ENCODE measurements at places on chromosomes 1 and 21.
A peak's percentile ranks its signal among the peaks of the same experiment; 100 is the strongest.

- peaks cover 18% of the 10 kb centered on the region for H3K27me3 ChIP-seq
- peaks cover 16% of the 10 kb centered on the region for H3K4me1 ChIP-seq
- no peak for DNase-seq
- no peaks in the 10 kb centered on the region for H3K36me3 ChIP-seq
- no peak overlapping the region for H3K27ac ChIP-seq
- H3K4me3 ChIP-seq: no peak overlapping the region
Measured at GRCh38 chr1:224619209-224619608, 3.1 kb downstream of the CNIH3 start.

DNA sequence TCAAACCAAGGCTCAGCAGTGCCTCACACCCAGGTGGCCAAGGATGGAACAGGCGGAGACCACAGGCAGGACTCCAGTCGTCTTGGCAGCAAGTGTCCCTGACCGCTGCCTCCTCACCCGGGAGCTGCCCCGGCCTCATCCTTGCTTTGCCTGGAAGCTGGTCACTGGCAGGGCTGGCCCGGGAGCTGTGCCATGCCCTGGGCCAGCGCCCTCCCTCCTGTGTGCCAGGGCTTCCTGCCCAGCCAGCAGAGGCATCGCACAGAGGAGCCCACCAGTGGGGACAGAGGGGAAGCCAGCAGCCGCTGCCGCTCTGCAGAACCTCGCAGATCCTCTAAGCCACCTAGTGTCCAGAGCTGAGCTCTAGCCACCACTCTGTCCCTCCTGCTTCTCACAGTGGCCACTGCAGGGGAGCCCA lies 7.8 kb downstream of the CASZ1 start:
- peaks cover 58% of the 10 kb centered on the region for H3K27me3 ChIP-seq
- H3K4me1 ChIP-seq: peaks cover under 1% of the 10 kb centered on the region
- DNase-seq: no peak

- no peak overlapping the region for H3K27ac ChIP-seq
- H3K4me3 ChIP-seq: no peak overlapping the region
- H3K27me3 ChIP-seq: no peaks in the 10 kb centered on the region
- DNase-seq: no peak
- H3K4me1 ChIP-seq: no peaks in the 10 kb centered on the region
- peaks cover 32% of the 10 kb centered on the region for H3K36me3 ChIP-seq
Measured at GRCh38 chr1:227749916-227750710, 14.9 kb downstream of the SNAP47 start.

- peaks cover 3% of the 10 kb centered on the region for H3K4me1 ChIP-seq
- DNase-seq: no peak
- no peak overlapping the region for H3K4me3 ChIP-seq
- no peak overlapping the region for H3K27ac ChIP-seq
- peaks cover 14% of the 10 kb centered on the region for H3K27me3 ChIP-seq
Measured at GRCh38 chr1:207999972-208000371, 89.0 kb upstream of the CD34 start.

GRCh38 chr1:230110971-230111370 lies 43.9 kb downstream of the GALNT2 start:
- H3K4me3 ChIP-seq: no peak overlapping the region
- no peaks in the 10 kb centered on the region for H3K4me1 ChIP-seq
- H3K27ac ChIP-seq: no peak overlapping the region
- H3K36me3 ChIP-seq: peaks cover 4% of the 10 kb centered on the region
- no peak for DNase-seq

GRCh38 chr1:209232197-209232596 lies 351.3 kb upstream of the CAMK1G start:
- no peaks in the 10 kb centered on the region for H3K4me1 ChIP-seq
- H3K27me3 ChIP-seq: peaks cover 11% of the 10 kb centered on the region
- no peak for DNase-seq

- DNase-seq: no peak
- no peak overlapping the region for H3K4me3 ChIP-seq
- H3K27ac ChIP-seq: no peak overlapping the region
- H3K27me3 ChIP-seq: no peaks in the 10 kb centered on the region
Measured at GRCh38 chr1:199804526-199804925, 223.0 kb upstream of the NR5A2 start.

DNA sequence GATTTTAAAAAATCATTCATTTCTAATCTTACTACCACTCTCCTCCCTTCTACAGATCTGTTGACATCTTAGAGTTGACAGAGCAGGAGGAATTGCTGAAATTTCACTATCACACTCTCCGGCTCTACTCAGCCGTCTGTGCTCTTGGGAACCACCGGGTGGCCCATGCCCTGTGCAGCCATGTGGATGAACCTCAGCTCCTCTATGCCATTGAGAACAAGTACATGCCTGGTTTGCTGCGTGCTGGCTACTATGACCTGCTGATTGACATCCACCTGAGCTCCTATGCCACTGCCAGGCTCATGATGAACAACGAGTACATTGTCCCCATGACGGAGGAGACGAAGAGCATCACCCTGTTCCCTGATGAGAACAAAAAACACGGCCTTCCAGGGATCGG lies 276.7 kb downstream of the ZP4 start:
- DNase-seq: no peak
- H3K27me3 ChIP-seq: no peaks in the 10 kb centered on the region
- H3K4me1 ChIP-seq: no peaks in the 10 kb centered on the region
- H3K27ac ChIP-seq: no peak overlapping the region
- no peak overlapping the region for H3K4me3 ChIP-seq

DNA sequence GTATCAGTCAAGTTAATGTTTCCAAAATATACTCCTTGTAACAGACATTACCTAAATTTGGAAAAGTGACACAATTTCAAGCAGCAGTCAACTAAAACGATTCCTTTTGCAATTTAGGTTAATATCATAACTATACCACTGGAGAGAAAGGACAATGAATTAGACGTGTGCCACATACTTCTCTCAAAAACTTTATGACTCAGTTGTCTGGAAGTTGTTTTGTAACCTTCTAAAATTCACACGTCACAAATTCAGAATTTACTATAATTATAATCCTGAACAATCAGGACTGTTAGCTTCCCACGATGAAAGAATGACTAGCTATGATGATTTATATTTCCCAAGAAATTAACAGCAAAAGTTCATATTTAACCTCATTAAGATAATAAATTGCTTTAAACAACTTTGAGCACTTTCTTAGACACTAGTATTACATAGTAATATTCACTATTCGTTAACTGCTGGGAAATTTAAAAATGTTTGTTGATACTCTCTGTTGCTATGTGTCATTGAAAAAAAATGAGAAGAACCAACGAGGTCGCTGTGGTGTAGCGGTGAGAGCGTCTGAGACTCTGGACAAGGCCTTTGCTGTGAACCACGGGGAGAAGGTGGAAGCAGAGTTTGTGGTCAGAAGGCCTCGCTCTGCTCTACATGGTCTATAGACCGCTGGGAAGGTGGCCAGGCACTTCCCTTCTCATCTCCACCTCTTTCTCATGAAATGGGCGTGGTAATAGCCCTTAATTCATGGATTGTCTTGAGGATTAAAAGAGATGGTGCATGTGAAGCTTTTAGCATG lies 27.9 kb upstream of the BATF3 start:
- H3K4me1 ChIP-seq: peaks cover 3% of the 10 kb centered on the region
- no peaks in the 10 kb centered on the region for H3K36me3 ChIP-seq
- no peak overlapping the region for H3K4me3 ChIP-seq
- H3K27ac ChIP-seq: no peak overlapping the region
- no peaks in the 10 kb centered on the region for H3K27me3 ChIP-seq
- DNase-seq: peak; percentile 16

DNA sequence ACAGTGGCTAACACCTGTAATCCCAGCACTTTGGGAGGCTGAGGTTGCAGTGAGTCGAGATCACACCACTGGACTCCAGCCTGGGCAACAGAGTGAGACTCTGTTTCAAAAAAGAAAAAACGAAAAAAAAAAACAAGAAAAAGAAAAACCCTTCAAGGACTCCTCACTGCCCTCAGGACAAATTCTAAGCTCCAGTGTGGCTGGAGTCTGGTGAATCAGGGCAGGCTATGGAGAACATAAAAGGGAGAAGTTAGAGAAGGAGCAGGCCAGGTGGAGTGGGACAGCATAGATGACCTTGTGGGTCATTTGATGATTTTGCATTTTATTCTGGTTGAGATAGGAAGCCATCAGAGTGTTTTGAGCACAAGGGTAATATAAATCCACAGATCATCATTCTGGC lies 12.5 kb upstream of the UAP1 start:
- peaks cover 2% of the 10 kb centered on the region for H3K27me3 ChIP-seq
- H3K27ac ChIP-seq: peak overlapping the region; percentile 60
- no peak overlapping the region for H3K4me3 ChIP-seq
- no peak for DNase-seq
- H3K36me3 ChIP-seq: no peaks in the 10 kb centered on the region

DNA sequence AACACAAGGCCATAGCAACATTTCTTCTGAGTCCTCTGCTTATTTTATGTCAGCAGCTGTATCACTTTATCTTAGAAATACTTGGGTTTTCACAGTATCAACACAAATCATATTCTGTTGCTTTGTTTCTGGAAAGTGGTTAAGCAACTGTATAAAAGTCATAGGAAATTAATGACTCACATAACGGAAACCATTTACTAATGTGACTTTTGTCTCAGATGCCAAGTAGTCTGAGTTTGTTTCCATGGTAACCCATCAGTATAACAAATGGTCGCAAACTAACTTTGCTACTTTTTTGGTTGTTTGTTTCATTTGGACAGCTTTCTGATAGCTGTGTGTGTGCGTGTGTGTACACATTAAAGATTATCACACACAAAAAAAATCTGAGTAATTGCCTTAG lies 31.1 kb downstream of the EEIG2 start:
- no peaks in the 10 kb centered on the region for H3K36me3 ChIP-seq
- peaks cover 5% of the 10 kb centered on the region for H3K4me1 ChIP-seq
- DNase-seq: no peak
- H3K27me3 ChIP-seq: no peaks in the 10 kb centered on the region
- no peak overlapping the region for H3K4me3 ChIP-seq

DNA sequence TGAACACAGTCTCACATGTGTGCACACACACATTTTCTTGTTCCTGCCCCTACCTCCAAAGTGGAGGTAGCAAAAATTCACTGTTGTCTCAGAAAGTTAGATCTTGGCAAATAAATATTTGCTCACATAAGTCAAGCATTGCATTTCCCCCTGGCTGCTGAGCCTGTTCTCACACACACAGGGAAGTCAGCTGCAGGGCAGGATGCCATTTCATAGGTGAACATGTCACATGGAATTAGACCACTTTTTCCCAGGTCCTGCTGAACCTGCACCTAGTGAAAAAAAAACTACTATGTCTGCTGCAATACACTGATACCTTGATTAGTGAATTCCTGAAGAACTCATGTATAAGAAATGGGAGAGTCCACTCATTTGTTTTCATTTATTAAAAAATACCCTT lies 5.3 kb upstream of the CD55 start:
- no peaks in the 10 kb centered on the region for H3K36me3 ChIP-seq
- peaks cover 6% of the 10 kb centered on the region for H3K4me1 ChIP-seq
- DNase-seq: no peak

- no peaks in the 10 kb centered on the region for H3K27me3 ChIP-seq
- H3K4me1 ChIP-seq: no peaks in the 10 kb centered on the region
- H3K36me3 ChIP-seq: no peaks in the 10 kb centered on the region
- no peak for DNase-seq
Measured at GRCh38 chr1:70061231-70061630, 144.1 kb downstream of the LRRC40 start.

DNA sequence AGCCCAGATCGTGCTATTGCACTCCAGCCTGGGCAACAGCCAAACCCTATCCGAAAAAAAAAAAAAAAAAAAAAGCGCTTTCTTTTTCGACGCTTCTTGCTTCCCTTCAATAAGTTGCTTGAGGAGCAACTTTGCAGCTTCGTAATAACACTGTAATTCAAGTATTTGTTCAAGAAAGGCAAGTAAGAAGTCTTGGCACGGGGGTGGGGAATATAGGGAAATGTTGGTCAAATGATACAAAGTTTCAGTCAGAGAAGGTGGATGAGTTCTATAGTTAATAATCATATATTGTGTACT lies 871 bp upstream of the PSMA5 start:
- H3K27me3 ChIP-seq: no peaks in the 10 kb centered on the region
- H3K4me3 ChIP-seq: peak overlapping the region; percentile 95
- no peaks in the 10 kb centered on the region for H3K36me3 ChIP-seq
- H3K27ac ChIP-seq: peak overlapping the region; percentile 79

- H3K27ac ChIP-seq: no peak overlapping the region
- no peak for DNase-seq
Measured at GRCh38 chr1:204255225-204255624, 41.4 kb upstream of the GOLT1A start.
